ENCODE measurements at places on chromosomes 11 and 22. TPM values are rescaled to one million over a fixed set of nuclear protein-coding genes. Genes with fewer than 3 reads are reported as not detected.

Gene HINFP
- total RNA-seq: 25.0 TPM

Gene CDHR5
- not detected for total RNA-seq

Gene TEX54
- total RNA-seq: not detected

Gene TMEM109
- 64.5 TPM for total RNA-seq

Gene OR10D3
- not detected for total RNA-seq

Gene FAM181B
- total RNA-seq: 0.38 TPM

Gene FOLR3
- 0.34 TPM for total RNA-seq

Gene HEPHL1
- total RNA-seq: not detected

Gene OR51E2
- total RNA-seq: not detected

Gene IL18
- total RNA-seq: 15.5 TPM

Gene MRGPRD
- total RNA-seq: not detected

Gene CRYBB3
- 0.82 TPM for total RNA-seq

Gene ST14
- 98.4 TPM for total RNA-seq

Gene NCR3LG1
- total RNA-seq: 10.1 TPM

Gene GSTT4
- not detected for total RNA-seq

Gene LMO2
- 2.5 TPM for total RNA-seq

Gene RCOR2
- total RNA-seq: 7.8 TPM

Gene PKDREJ
- not detected for total RNA-seq

Gene ACRV1
- total RNA-seq: not detected

Gene ELFN2
- total RNA-seq: 0.96 TPM

Gene LRRC56
- 1.9 TPM for total RNA-seq

Gene VWCE
- total RNA-seq: 8.3 TPM

Gene FGF3
- total RNA-seq: not detected

Gene FREY1
- total RNA-seq: not detected

Gene GUCY1A2
- total RNA-seq: 2.0 TPM

Gene P2RY6
- total RNA-seq: 4.5 TPM

Gene RIMBP3B
- total RNA-seq: 0.07 TPM

Gene NXPE1
- not detected for total RNA-seq

Gene TBX10
- total RNA-seq: not detected
